Muscle of arm (tissue), 14 donors: ENCODE measurements at places on chromosomes 16 and 17. TPM values are rescaled to one million over a fixed set of nuclear protein-coding genes. Genes with fewer than 3 reads are reported as not detected.

ELMO3 gene
- polyA plus RNA-seq = 0.49 TPM

ZPBP2 gene
- polyA plus RNA-seq = not detected

TRAF4 gene
- 40.2 TPM for polyA plus RNA-seq

DNA sequence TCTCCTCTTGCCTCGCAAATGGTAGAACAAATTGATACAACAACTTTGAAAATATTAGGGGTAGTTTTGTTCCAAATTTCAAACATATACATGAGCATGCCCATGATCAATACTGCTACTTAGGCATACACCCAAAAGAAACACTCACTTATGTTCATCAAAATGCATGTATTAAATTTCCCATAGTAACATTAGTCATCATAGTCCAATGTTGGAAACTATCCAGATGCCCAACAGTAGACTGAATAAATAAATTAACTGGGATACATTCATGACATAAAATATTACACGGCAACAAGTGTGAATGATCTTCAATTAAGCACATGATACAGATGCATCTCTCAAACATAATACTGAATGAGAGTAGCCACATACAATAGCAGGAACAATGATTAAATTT lies 391.6 kb downstream of the CDH11 start:
- DNase-seq = no peak

DNA sequence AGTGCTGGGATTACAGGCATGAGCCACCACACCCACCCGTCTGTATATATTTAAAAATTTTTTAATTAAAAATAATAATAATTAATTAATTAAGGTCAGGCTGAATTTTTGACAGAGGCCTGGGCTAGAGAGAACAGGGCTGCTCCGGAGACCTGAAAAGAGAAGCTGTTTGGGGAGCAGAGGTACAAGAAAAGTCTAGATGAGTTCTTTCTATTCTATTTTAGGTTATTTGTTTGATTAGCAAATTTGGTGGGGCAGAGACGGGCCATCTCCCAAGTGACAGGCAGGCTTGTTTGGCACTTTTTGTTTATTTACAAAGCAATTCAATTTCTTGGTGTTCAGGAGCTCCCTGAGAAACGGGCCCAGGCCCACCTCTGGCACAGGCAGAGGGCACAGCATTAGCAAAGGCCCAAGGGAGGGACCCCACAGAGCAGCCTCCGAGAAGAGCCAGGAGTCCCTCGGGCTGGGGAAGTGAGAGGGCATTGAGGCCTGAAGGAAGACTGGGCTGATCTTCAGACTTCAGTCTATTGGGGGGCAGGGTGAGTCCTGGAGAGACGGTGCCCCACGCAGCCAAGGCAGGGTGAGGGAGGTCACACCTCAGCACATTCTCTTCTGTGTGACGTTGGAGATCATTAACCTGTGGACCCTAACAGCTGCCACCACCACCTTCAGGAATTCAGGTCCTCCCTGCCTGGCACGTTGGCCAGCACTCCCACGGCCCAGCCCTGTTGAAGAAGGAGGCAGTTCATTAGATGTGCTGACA lies 10.8 kb upstream of the RIPOR1 start:
- no peak for DNase-seq

- no peak for DNase-seq
Measured at GRCh38 chr16:56269811-56270684, 78.8 kb downstream of the GNAO1 start.

DNA sequence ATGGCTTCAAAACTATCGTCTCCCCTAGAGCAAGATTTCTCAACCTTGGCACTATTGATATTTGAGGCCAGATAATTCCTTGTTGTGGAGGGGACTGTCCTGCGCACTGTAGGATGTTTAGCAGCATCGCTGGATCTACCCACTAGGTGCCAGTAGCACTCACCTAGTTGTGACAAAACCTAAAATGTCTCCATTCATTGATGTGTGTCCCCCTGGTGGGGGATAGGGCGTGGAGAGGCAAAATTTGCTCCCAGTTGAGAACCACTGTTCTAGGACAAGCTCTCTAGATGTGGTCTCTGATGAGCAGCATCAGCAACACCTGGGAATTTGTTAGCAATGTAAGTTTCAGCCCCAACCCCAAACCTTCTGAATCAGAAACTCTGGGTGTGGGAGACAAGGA lies 259.0 kb downstream of the XYLT1 start:
- DNase-seq = no peak

DNA sequence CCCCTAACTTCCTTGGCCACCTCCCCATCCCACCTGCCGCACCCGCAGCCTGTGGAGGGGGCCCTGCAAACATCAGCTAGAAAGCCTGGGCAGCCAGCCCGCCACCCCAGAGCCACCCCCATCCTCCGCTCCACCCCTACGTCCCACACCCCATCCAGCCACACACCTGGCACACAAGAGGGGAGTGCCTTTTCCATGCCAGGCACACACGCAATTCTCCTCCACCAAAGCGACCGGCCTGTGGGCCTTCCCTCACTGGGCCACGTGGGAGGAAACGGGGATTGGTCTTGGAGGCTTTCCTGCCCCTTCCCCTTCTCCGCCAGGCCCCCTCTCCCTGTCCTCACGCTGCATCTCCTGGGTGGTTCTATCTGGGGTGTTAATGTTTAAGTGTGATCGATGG lies 48.7 kb upstream of the TNRC6C start:
- no peak for DNase-seq
